Activated CD4-positive, alpha-beta T cell treated with anti-CD3 and anti-CD28 coated beads for 4 hours (primary cell): ENCODE measurements at places on chromosomes 7 and 10.

DNA sequence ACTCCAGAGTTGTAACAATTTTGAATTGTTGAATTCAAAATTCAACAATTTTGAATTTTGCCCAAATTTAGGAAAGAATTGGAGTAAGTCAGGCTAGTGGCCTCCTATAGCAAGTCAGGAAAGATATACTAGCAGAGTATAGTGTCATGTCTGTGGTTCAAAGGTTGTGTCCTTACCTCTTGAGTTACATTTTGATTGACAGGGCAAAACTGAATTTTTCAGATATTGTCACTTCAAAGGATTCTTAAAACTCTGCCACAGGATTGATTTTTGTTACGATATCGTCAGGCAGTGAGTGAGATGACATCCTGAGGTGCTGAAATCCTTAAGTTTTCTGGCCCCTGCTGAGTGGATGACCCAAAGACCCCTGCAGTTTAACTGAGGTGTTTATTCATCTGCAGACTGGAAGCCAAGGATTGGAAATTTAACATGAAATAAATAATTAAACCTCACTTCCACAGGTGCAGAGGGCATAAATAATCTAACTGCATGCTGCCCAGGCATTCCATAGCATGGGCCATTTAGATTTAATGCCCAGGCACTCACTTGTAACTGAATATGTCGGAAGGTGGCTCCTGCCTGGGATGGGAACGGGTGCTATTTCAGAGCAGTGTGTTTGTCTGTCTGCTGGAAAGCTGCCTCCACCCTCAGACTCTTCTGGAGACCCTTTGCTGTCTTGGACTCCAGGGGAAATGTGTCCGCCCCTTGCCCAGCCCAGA lies 50.8 kb downstream of the RBM20 start:
- DNase-seq: no peak

- peak; percentile 68 for DNase-seq
These were observed 46.6 kb downstream of the PWWP2B start for GRCh38 chr10:132443605-132443982.

DNA sequence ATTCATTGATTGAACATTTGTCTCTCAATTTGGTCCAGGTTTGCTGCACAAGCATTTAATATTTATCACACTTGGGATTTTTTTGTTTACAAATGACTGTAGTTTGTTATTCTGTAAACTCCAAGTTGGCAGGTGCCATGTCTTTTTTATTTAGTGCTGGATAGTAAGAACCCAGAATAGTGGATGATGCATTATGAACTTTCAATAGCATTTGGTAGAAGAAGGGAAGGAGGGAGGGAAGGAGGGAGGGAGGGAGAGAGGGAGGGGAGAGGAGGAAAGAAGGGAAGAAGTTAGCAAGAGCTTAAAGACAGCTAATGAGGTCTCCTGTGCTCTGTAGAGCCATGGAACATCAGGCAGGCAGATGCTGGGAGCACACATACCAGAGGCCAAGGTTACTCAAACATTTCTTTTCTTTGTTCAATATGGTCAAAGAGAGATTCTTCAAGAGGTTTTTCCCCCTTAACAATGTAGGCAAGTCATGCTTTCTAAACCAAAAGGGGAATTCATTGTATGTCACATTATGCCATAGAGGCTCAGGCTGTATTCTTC lies 25.8 kb upstream of the PDK4 start:
- DNase-seq: no peak

DNA sequence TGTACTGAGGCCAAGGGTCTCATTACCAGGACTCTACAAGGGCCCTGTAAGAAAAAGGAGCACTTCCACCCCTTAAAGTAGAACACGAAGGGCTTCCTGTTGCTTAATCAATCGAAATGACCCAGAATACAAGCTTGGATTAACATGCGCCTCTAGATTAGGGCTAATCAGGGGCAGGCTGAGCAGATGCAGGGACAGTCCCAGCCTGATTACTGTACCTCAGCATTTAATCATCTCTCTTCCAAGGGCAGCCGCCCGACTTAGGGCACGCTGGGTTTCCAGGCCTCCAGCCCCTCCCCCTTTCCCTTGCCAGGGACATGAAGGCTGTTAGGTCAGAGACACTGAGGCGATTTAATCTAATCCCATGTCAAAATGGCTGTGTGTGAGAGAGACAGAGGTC lies 138.6 kb downstream of the NRF1 start:
- no peak for DNase-seq

GRCh38 chr7:107659666-107660065 lies 962 bp upstream of the SLC26A4 start:
- peak; percentile 33 for DNase-seq

- no peak for DNase-seq
These were observed 118.4 kb upstream of the CACUL1 start for GRCh38 chr10:118873091-118873737.

- no peak for DNase-seq
These were observed 233.0 kb upstream of the ZNF32 start for GRCh38 chr10:43881657-43882056.

DNA sequence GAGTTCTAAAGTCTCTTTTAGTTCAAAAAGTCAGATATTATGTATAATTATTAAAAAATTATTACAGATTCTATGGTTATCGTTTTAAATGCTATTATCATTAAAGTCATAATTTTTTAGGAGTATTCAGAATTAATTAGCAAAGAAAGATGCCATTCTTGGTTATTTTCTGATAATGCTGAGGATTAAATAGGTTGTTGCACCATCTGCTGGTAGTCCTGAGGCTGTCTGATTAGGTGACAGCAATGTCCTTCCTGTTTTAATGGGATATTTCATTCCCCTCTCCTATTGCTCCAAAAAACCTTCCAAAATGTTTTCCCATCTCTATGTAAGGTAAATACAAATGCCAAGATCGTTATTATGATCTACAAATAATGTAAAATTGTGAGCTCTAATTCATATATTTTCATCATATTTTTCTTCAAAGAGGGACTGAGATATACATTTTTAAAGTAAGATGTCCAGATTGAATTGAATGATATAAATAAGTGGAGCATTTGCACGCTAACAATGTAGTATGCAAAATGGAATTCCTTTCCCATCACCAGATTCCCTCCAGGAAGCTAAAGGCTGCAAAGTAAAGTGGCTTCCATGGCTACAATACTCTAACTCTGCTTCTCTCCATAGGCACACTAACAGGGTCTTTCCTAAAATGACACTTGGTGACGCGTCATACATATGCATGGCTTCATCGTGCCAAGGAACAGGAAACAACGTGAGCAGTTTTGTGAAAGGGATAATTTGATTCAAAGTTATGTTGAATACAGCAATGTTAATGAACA lies 58.8 kb upstream of the AKR1E2 start:
- DNase-seq: peak; percentile 3

- no peak for DNase-seq
These were observed 22.5 kb downstream of the ZEB1 start for GRCh38 chr10:31341552-31341951.

GRCh38 chr7:100545360-100546128 lies 6.5 kb downstream of the AGFG2 start:
- peak; percentile 54 for DNase-seq

GRCh38 chr7:49714182-49714581 lies 59.3 kb upstream of the VWC2 start:
- no peak for DNase-seq

- DNase-seq: no peak
These were observed 3.1 kb downstream of the PLAU start for GRCh38 chr10:73914036-73914435.

- no peak for DNase-seq
These were observed 839.9 kb downstream of the CCSER2 start for GRCh38 chr10:85168243-85168642.

GRCh38 chr10:131093795-131094366 lies 217.6 kb downstream of the TCERG1L start:
- DNase-seq: no peak

- no peak for DNase-seq
These were observed 79.5 kb upstream of the INSYN2A start for GRCh38 chr10:127275793-127276450.

GRCh38 chr10:66277481-66277880 lies 648.4 kb upstream of the LRRTM3 start:
- no peak for DNase-seq

DNA sequence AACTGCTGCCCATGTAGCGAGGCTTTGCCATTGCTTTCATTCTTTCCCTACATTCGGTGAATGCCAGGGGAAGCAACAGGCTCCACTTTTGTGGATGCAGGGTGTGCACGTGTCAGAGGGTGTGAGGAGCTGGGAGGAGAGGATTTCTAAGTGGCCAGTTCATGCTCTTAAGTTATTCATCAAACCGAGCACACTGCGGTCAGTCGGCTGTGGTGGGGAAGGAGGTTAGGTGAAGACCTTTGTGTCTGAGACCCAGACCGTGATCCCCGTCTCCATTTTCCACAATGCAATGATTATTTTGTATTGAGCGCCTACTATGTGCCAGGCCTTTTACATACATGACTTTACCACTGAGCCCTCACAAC lies 438.6 kb upstream of the GALNT17 start:
- DNase-seq: no peak

- no peak for DNase-seq
These were observed 619.8 kb upstream of the CELF2 start for GRCh38 chr10:10397906-10398305.

GRCh38 chr7:2230226-2230625 lies 2.5 kb downstream of the MAD1L1 start:
- no peak for DNase-seq

DNA sequence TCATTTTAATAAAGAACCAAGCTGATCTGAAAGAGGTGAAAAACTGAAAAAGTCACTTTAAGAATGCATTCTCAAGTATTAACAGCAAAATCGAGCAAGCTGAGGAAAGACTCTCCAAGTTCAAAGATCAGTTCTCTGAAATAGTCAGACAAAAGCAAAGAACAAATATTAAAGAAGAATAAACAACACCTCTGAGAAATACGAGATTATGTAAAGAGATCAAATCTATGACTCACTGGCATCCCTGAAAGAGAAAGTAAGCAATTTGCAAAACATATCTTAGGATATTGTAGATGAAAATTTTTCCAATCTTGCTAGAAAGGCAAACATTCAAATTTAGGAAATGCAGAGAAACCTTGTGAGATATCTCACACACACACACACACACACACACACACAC lies 138.4 kb upstream of the HGF start:
- no peak for DNase-seq

- DNase-seq: no peak
These were observed 40.2 kb downstream of the ASB13 start for GRCh38 chr10:5625992-5626777.

DNA sequence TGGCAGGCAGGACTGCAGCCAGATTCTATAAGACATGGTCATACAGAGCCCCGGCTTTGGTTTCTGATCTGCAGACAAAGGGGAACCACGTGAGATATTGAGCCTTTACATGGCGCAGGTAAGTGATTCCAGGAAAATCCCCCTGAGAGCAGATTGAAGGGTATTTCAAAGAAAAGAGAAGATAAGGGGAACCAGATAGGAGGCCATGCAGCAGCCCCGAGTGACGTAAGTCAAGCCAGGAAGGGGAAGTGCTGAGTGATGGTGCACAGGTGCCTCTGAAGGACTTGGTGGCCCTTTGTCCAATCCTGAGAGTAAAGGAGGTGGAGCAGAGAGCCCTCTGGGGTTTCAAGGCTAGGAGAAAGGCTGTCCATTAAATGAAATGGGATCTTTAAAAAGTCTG lies 329.0 kb downstream of the ACTR3B start:
- DNase-seq: no peak
